ENCODE measurements at places on chromosomes 2 and 18. TPM values are rescaled to one million over a fixed set of nuclear protein-coding genes. Genes with fewer than 3 reads are reported as not detected.

DNA sequence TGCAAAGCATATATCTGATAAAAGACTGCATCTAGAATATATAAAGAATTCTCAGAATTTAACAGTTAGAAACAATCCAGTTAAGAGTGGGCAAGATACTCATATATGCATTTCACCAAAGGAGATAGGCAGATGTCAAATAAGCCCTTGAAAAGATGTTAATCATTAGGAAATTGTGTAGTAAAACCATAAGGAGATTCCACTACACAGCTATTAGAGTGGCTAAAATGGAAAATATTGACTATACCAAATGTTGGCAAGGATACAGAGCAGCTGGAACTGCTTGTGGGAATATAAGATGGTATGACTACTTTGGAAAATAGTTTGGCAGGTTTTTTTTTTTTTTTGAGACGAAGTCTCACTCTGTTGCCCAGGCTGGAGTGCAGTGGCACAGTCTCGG is 59.5 kb downstream of the CAB39 start:
- no peaks in the 10 kb centered on the region for H3K4me1 ChIP-seq
- no peaks in the 10 kb centered on the region for H3K27me3 ChIP-seq
- no peak overlapping the region for H3K4me3 ChIP-seq
- no peak for DNase-seq

DNA sequence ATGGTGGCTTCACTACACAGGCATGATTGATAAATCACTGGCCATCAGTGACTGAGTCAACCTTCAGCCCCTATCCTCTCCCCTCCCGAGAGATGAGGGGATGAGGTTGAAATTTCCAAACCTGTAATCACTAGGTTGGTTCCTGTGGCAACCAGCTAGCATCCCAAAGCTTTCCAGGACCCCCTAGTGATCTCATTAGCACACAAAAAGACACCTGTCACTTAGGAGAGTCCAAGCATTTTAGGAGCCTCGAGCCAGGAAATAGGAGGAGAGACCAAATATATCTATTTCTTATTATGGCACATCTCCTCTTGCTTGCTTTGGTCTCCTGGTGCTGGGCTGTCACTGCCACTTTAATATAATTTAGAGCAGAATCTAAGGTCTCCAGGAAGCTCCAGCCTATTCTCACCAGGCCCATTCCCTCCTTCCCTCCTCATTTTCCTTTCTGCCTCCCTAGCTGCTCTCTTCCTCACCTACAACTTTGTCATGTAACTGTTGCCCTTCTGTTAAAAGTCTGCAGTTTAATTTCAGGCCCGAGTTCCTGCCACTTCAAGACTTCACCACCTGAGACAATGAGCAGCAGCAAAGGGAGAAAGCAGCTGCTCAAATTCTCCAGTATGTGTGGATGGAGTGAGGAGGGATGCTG is 33.2 kb upstream of the NAB1 start:
- no peaks in the 10 kb centered on the region for H3K4me1 ChIP-seq
- H3K36me3 ChIP-seq: peaks cover 4% of the 10 kb centered on the region
- H3K27me3 ChIP-seq: no peaks in the 10 kb centered on the region
- peak; percentile 51 for DNase-seq
- no peak overlapping the region for H3K4me3 ChIP-seq
- no peak overlapping the region for H3K27ac ChIP-seq

HRH4 gene
- total RNA-seq: not detected

ERMN gene
- 0.29 TPM for total RNA-seq

DNA sequence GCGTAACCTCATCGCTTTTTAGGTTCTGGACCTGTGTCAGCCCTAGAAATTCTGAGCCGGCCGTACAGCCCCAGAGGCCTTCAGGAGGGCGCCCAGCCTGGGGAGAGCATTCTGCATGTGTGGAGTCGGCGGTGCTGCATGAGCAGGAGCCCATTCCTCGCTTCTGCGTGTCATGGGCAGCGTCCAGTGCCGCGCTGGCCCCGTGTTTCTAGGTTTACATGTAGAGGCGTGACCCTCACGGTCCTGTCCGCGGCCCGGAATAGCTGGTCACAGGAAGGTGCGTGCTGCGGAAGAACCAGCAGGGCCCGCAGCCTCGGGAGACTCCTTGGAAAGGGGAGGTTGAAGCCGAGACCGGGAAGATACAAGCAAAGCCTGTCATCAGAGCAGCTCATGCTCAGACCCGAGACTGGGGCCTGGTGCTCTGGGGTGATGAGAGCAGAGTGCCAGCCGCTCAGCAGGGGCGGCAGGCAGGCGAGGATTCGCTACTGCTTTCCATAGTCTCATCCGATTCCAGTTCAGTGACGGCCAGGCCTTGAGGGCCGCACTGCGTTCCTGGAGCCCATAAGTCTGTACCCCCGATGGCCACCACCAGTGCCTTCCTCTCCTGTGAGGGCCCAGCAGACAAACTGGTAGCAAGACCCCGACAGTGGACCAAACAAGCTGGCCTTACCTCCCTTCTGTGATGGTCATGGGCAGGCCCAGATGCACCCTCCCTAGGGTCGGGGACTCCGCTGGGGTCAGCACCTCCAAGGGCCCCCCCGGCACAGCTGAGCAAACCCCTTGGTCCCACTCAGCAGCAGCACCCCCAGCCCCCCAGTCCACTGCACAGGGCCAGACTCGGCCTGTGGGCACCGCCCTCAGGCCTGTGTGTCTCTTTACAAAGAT is 15.6 kb upstream of the NFATC1 start:
- no peak overlapping the region for H3K27ac ChIP-seq
- H3K4me1 ChIP-seq: no peaks in the 10 kb centered on the region
- H3K4me3 ChIP-seq: no peak overlapping the region
- DNase-seq: no peak
- no peaks in the 10 kb centered on the region for H3K27me3 ChIP-seq

- H3K27ac ChIP-seq: no peak overlapping the region
- no peak for DNase-seq
- no peak overlapping the region for H3K4me3 ChIP-seq
- peaks cover 37% of the 10 kb centered on the region for H3K36me3 ChIP-seq
Measured at GRCh38 chr18:8627540-8627939, 18.3 kb downstream of the RAB12 start.

DNA sequence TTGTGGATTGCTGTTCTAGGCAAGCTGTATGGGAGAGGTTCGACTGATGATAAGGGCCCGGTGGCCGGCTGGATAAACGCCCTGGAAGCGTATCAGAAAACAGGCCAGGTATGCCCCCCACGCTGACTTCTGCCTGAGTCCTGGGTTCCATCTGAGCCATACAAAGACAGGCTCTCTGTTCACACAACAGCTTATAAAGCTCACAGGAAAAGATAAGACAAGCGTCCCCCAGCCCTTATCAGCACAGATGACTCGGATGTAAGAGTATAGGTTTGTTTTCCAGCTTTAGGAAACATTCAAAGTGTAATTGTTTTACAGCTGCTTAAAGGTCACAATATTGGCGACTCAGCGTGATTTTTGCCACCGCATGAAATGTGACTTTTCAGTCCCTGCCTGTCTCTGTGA is 12.7 kb downstream of the CNDP2 start:
- H3K27me3 ChIP-seq: no peaks in the 10 kb centered on the region
- no peak overlapping the region for H3K27ac ChIP-seq
- H3K4me3 ChIP-seq: no peak overlapping the region
- H3K4me1 ChIP-seq: no peaks in the 10 kb centered on the region

- no peak for DNase-seq
- no peak overlapping the region for H3K4me3 ChIP-seq
- no peaks in the 10 kb centered on the region for H3K4me1 ChIP-seq
- no peaks in the 10 kb centered on the region for H3K36me3 ChIP-seq
- no peak overlapping the region for H3K27ac ChIP-seq
Measured at GRCh38 chr18:13532406-13533075, 193.8 kb downstream of the FAM210A start.

SUMO1 gene
- 202 TPM for total RNA-seq

GRCh38 chr2:33620-34019 is 12.7 kb downstream of the FAM110C start:
- no peaks in the 10 kb centered on the region for H3K4me1 ChIP-seq
- no peak overlapping the region for H3K4me3 ChIP-seq
- no peaks in the 10 kb centered on the region for H3K27me3 ChIP-seq

TRAK2 gene
- 13.8 TPM for total RNA-seq

- peaks cover 10% of the 10 kb centered on the region for H3K4me1 ChIP-seq
- H3K36me3 ChIP-seq: no peaks in the 10 kb centered on the region
- H3K27me3 ChIP-seq: no peaks in the 10 kb centered on the region
- DNase-seq: no peak
Measured at GRCh38 chr2:204280262-204280668, 265.0 kb upstream of the PARD3B start.

DNA sequence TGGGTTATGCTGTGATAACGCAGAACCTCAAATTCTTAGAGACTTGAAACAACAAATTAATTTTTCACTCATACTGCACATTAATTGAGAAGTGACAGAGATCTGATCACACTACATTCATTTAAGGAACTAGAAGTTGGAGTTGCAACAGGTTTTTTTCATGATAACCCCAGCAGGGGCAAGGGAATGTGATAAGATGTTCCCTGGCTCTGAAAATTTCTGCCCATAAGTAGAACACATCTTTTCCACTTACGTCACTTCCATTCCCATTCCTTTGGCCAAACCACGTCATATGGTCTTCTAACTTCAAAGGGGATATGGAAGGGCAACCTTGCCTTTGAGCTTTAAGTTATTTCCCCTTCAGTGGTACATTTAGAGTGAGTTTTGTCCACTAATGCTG is 29.7 kb upstream of the PSME4 start:
- no peak overlapping the region for H3K4me3 ChIP-seq
- no peak overlapping the region for H3K27ac ChIP-seq
- no peaks in the 10 kb centered on the region for H3K36me3 ChIP-seq
- no peaks in the 10 kb centered on the region for H3K27me3 ChIP-seq
- no peak for DNase-seq
- no peaks in the 10 kb centered on the region for H3K4me1 ChIP-seq

NMUR1 gene
- 0.13 TPM for total RNA-seq

GRCh38 chr2:171287036-171287571 is 126.4 kb upstream of the TLK1 start:
- no peak for DNase-seq
- no peak overlapping the region for H3K27ac ChIP-seq
- no peaks in the 10 kb centered on the region for H3K36me3 ChIP-seq
- no peak overlapping the region for H3K4me3 ChIP-seq
- peaks cover 3% of the 10 kb centered on the region for H3K4me1 ChIP-seq

ANKRD30BL gene
- total RNA-seq: not detected

DNA sequence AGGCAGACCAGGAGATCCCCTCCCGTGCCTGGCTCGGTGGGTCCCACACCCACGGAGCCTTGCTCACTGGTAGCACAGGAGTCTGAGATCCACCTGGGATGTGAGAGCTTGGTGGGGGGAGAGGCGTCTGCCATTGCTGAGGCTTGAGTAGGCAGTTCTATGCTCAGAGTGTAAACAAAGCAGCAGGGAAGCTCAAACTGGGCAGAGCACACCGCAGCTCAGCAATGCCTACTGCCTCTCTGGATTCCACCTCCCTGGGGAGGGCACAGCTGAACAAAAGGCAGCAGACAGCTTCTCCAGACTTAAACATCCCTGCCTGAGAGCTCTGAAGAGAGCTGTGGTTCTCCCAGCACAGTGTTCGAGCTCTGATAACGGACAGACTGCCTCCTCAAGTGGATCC is 85.1 kb downstream of the UGP2 start:
- H3K36me3 ChIP-seq: peaks cover 35% of the 10 kb centered on the region
- peak; percentile 36 for DNase-seq
- H3K4me3 ChIP-seq: no peak overlapping the region
- H3K4me1 ChIP-seq: peaks cover 5% of the 10 kb centered on the region

ALK gene
- not detected for total RNA-seq

ZDBF2 gene
- 29.1 TPM for total RNA-seq

DNA sequence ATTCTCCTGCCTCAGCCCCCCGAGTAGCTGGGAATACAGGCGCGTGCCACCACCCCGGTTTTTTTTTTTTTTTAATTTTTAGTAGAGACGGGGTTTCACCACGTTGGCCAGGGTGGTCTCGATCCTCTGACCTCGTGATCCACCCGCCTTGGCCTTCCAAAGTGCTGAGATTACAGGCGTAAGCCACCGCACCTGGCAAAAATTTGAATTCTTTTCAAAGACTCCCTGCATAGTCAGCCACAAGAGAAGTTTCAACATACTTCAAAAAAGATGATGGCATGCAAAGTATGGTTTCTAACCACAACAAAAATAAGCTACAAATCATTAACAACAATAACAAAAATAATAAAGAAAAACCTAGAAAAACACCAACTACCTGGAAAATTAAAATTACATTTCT is 22.0 kb downstream of the HYCC2 start:
- H3K4me3 ChIP-seq: no peak overlapping the region
- H3K27me3 ChIP-seq: no peaks in the 10 kb centered on the region
- no peaks in the 10 kb centered on the region for H3K36me3 ChIP-seq
- no peak for DNase-seq
